ENCODE measurements at places on chromosomes 1 and 21. TPM values are rescaled to one million over a fixed set of nuclear protein-coding genes. Genes with fewer than 3 reads are reported as not detected.

Gene CAMSAP2
- 2.0 TPM for total RNA-seq

Gene CNR2
- 0.16 TPM for total RNA-seq

Gene LHX8
- total RNA-seq, result not detected

Gene MRPL39
- 86.2 TPM for total RNA-seq

Gene AADACL3
- total RNA-seq, result not detected

Gene MIB2
- 38.7 TPM for total RNA-seq

- no peak for DNase-seq
Measured at GRCh38 chr1:210372931-210373627, 44.4 kb downstream of the HHAT start.

DNA sequence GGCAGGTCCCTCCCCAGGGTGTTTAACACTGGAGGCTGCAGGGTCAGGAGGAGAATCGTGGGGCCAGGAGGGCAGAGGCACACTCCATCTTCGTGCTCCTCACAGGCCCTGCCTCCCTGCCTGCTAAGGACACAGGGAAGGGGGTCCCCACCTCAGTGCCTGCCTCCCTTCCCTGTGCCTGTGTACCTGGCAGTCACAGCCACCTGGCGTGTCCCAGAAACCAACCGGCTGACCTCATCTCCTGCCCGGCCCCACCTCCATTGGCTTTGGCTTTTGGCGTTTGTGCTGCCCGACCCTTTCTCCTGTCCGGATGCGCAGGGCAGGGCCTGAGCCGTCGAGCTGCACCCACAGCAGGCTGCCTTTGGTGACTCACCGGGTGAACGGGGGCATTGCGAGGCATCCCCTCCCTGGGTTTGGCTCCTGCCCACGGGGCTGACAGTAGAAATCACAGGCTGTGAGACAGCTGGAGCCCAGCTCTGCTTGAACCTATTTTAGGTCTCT is 623 bp upstream of the BGLAP start:
- no peak for DNase-seq

DNA sequence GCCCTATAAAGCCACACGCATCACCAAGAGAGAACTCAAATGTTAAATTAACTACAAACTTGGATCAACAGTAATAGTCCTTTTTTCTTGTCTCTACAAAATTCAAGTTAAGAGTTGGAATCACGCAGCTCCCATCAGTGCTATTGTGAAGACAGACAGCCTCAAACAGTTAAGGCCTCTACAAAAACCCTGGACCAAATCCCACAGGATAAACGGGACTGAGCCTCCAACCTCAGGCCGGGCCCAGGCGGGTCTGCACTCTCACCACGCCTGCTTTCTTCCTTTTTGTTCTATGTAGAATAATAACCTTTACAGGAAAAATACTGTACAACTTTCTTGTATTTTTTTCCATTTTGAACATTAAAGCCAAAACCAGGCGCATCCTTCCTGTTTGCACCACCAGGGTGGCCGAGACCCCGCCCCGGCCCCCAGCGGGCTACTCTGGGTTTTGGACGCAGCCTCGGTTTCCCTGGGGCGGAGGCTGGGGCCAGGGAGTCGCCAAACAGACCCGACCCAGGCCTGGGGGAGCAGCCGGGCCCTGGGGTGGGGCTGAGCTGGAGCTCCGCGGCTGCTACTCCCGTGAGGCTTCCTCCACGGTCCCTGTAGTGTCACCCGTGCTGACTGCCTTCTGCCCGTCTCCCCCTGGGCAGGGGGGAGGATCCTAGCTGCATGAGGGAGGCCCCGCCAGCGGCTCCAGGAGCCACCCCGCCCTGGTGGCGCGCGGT is 158.4 kb downstream of the CASZ1 start:
- no peak for DNase-seq

DNA sequence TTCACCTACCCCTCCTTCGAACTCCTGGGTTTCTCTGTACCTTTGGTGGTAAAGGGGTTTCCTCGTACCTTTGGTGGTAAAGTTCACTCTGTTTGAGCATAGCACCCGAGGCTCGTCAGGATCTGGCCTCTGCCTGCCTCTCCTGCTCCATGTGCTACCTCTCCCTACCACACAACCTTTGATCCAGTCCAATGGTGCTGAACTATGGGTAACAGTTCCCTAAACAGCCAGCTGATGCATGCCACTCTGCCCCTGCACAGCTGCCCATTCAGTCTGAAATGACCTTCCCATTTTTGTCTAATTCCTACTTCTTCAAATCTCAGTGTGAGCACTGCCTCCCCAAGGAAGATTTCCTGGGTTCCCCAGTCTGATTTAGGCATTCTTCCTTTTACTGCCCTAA is 14.0 kb downstream of the OVAAL start:
- no peak for DNase-seq

DNA sequence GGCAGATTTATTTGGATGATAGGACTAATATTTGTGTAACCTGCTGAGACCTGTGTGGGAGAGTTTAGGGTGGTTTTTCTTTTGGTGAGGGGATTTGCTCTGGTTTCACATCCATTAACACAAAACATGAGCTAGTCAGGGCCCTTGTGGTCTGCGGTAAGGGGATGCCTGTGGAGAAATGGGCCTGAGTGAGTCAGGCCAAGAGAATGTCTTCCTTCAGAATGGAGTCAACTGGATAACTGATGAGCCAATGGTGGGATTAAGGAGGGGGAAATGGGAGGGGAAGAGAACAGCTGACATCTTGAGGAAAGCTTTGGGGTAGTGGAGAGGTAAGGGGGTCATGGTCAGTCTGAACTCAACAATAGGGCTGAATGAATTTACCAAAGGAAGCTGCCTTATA is 13.9 kb downstream of the WNT2B start:
- no peak for DNase-seq

GRCh38 chr1:94384485-94385265 is 33.5 kb upstream of the ABCD3 start:
- DNase-seq, result no peak

DNA sequence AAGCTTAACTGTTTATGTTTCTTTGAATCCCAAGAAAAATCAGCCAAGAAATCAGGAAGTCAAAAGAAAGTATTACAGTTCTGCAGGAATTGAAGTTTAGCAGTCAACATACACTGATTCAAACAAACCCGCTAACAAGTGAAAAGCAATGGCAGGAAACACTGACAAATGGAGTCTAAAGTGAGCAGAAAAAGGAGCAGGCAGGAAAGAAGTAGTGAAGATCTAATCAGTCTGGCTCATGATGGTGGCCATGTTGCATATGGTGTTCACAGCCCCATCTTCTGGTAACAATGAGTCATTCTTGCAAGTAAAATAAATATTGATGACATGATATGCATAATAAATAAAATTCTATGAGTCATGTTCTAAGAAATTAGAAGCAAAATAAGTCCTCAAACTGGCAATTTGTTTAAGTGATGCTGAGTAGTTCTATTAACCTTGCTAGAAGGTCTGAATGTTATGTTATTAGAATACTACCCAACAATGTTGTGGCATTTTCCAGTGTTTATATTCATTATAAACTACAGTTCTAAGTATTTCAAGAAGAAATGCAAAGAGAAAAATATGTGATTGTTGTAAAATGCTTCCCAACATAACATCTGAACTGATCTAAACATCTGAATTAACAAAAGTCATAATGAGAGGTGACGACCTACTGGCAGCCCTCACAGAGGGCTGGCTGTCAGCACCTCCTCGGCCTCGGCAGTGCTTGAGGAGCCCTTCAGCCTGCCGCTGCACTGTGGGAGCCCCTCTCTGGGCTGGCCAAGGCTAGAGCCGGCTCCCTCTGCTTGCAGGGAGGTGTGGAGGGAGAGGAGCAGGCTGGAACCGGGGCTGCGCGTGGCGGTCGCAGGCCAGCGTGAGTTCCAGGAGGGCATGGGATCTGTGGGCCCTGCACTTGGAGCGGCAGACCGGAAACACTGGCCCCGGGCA is 5.7 kb upstream of the ACBD6 start:
- no peak for DNase-seq

DNA sequence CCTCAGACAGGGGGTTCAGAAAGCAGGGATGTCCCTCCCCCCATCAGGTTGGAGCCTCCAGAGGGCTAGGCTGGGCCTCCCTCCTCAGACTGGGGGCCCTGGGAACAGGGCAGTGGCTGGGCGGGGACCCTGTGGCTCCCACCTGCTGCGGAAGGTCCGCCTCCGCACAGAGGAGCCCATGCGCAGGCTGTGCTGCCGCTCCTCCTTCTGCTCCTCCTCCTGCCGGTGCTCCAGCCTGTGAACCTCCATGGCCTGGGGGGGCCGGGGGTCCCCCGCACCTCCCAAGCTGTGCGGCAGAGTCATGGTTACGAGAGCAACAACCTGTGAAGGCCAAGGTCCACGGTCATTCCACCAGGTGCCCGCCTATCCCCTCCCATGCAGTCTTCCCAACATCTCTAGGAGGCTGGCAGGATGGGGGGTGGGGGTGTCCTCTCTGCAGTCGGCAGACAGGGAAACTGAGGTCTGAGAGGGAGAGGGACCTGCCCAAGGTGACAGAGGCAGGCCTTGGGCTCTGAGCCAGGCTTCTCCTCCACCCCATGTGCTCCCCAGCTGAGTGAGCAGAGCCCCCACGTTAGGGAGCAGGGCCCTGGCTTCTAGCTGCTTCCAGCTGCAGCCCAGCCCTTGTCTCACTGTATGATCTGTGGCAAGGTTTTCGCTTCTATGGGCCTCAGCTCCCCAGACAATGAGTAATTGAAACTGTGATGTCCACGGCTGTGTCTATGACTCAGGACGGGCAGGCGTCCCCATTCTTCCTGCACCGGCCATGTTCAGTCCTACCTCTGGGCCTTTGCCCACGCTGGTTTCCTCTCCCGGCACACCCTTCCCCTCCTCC is 3.4 kb downstream of the MYOM3 start:
- DNase-seq, result no peak

- no peak for DNase-seq
Measured at GRCh38 chr1:183032122-183032921, 9.1 kb downstream of the LAMC1 start.

DNA sequence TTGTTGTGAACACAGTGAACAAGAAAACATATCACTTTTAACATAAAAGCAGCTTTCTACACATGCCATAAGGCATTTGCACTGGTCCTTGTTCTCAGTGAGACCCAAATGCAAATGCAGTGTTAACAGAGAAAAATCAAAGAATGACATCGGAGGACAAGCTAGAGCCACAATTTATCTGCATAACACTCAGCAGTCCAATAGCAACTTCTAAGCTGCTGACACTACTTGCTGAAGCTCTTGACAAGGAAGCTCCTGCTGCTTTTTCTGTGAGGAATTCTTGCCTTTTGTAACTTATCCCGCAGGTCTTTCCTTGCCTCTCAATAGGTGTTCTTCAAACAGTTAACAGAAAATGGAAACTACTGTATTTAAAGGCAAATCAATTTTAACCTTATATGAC is 34.7 kb downstream of the USH2A start:
- DNase-seq, result no peak

- no peak for DNase-seq
Measured at GRCh38 chr1:197841158-197841557, 61.3 kb upstream of the C1orf53 start.

GRCh38 chr1:223209992-223210787 is 67.1 kb upstream of the TLR5 start:
- no peak for DNase-seq
